ENCODE measurements at places on chromosomes 6 and 20.

- peak; percentile 30 for DNase-seq
Observed at GRCh38 chr20:50366270-50367103, 143.7 kb upstream of the PTPN1 start.

DNA sequence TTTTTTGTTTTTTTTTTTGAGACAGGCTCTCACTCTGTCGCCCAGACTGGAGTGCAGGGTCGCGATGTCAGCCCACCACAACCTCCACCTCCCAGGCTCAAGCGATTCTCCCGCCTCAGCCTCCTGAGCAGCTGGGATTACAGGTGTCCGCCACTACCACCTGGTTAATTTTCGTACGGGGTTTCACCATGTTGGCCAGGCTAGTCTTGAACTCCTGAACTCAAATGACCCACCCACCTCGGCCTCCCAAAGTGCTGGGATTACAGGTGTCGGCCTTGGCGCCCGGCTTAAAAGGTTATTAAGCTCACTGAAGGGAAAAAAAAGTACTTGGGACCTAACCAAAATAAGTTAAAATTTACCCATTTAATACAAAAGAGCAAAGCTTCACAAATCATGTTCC is 1.9 kb downstream of the TCFL5 start:
- no peak for DNase-seq

DNA sequence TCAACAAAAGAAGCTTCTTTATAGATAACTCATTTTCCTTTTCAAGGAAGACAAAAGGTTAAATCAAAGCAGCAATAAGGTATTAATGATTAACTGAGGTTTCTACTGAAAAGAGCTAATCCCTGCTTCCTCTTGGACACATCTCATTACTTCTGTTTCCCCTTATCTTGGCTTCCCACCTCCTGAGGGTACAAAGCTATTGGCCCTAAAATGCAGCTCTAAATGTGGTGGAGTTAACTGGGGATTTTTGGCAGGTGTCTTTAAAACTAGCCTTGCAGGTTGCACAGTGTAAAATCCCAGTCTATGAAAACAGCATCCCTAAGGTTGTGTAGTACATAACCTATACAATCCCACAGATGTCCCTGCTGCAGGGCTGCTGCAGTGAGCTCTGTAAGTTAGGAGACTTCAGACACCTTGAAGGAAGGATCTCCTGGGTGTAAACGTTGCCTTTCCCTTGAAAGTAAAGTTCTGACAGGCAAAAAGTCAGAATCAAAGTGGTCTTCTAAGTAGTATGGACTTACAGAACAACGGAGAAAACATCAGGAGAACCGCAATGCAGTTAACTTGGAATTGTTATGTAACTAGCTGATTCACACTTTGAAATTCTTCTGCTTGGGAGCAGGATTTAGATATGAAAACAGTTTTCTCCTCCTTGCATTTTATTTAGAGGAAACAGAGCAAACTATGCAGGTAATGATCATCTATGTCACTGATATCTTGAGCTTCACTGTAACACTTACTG is 71.7 kb upstream of the TRAF3IP2 start:
- DNase-seq, result no peak

GRCh38 chr6:85680388-85680787 is 37.7 kb upstream of the SYNCRIP start:
- no peak for DNase-seq

DNA sequence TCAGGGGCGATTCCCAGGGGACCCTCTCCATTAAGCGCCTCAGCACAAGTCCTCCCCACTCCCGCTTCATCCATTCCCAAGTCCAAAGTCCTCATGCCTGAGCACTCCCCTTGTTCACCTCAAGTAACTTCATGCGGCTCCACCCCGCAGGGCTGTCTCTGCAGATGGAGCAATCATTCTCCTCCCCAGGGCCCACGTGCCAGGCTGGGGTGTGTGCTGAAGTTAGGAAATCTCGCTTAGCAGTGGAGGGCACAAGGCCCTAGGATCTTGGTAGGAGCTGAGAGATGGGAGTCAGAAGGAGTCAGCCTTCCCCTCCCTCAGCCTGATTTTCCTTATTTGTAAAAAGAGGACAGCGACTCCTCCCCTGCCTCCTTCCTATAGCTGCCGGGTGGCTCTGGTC is 3.5 kb downstream of the TGM3 start:
- no peak for DNase-seq

GRCh38 chr6:111872401-111873177 is 663 bp downstream of the FYN start:
- no peak for DNase-seq

- DNase-seq, result no peak
Observed at GRCh38 chr20:60518022-60518421, 559.8 kb downstream of the CDH26 start.

DNA sequence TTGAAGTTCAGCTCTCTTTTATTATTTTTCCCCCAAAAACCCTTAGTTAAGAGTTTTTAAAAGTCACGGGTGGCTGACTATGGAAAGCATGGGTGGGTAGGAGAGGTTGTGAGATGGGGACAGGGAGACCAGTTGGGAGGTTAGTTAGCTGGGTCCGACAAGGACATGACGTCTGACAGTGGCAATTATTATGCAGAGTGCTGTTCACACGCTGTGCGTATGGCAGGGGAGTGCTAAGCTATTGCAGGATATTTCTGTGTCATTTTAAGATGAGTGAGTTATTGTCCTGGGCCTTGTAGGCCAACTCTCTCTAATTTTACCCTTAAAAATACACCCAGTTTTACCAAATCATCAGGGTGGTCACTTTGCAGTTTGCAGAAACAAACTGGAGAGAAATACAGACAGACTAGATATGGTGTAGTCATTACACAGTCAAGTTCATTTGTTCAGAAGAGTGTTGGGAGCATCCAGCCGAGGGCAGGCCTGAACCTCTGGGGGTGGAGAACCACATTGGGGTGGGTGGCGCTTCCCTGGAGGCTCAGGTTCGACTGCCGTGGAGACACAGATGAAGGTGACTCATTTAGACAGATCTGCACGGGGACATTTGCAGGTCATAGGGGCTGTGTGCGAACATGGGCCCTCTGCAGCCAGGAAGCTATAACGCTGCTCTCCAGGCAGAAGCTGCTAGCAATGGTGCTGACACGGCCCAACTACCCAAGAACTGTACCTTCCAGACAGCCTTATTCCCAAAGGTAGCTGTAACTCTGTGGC is 307.6 kb downstream of the QKI start:
- no peak for DNase-seq

DNA sequence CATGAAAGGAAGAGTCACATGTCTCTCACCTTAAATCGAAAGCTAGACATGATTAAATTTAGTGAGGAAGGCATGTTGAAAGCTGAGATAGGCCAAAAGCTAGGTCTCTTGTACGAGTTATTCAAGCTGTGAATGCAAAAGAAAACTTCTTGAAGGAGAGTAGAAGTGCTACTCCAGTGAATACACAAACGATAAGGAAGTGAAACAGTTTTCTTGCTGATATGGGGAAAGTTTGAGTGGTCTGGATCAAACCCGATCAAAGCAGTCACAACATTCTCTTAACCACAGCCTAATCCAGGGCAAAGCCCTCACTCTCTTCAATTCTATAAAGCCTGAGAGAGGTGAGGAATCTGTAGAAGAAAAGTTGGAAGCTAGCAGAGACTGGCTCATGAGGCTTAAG is 1.9 kb upstream of the TPD52L1 start:
- no peak for DNase-seq

GRCh38 chr6:126548300-126548699 is 208.4 kb downstream of the CENPW start:
- DNase-seq, result no peak

- DNase-seq, result no peak
Observed at GRCh38 chr6:92945799-92946198, 473.6 kb downstream of the EPHA7 start.

GRCh38 chr6:137928286-137928685 is 61.2 kb downstream of the TNFAIP3 start:
- DNase-seq, result no peak

DNA sequence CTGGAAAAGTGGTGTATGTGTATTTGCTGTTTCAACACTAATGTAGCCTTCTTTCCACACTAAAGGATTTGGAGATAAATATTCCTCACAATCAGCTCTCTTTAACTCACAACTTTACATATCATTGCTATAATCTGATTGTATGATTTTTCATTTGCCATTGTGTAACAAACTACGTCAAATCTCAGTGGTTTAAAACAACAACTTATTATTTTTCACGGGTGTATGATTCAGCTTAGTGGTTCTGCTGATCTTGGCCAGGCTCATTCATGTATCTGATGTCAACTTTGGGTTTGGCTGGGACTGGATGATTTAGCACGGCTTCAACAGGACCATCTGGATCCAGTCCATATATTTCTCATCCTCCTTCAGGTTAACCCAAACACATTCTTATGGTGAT is 55.4 kb upstream of the TMX4 start:
- no peak for DNase-seq

- DNase-seq, result no peak
Observed at GRCh38 chr20:11453430-11453829, 464.3 kb upstream of the BTBD3 start.

DNA sequence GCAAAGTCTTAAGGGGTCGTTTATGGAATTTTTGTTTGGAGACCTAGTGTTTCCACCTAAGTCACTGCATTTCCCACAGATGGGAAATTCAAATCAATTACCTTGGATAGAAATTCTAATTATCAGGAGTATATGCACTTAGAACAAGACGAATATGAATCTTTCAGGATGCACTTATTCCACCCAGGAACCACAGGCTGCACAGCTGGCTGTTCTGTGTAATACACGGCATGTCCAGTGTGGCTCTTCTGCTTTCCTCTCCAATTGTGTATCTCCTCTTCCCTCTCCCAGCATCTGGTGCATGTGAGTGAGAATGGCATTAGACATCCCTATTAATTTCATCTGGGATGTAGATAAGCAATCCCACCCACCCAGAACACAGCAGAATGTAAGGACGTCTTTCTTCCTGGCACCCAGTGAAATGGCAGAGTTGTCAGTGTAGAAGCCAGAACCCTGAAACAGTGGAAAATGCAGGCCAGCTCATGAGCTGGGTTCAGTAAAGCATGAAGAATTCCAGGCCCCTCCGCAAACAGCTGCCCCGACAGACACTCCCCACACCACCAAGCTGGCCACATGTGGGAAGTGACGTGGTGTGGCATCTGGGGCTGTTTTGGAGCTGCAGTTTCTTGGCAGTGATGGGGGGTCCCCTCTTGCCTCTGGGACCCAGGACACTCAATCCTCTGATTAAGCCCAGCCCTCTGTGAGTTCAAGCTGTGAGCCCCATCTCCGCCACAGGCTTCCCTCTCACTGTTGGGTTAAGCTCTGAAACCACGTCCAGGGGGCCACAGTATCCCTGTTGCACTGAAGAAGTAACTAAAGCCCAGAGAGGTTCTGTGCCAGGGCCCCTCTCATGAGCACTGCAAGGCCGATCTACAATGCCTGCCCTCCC is 180.1 kb upstream of the CST7 start:
- DNase-seq, result no peak

DNA sequence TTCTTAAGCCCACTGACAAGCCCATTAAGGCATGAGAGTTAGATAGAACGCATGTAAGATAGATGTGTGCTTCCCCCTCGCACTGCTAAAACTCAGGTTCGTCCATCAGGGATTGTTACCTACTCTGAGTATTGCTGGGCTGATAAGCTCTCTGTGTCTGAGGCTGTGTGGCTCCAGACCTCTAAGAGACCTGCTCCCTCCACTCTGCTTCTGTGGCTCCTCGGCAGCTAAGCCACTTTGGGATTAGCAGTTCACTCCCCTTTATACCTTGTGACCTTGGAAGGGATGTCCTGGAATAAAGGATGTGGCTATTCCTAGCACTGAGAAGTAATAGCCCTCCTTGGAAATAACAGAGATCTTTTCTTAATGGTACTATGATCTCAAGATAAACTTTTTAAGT is 164.9 kb downstream of the TMEM242 start:
- DNase-seq, result no peak

DNA sequence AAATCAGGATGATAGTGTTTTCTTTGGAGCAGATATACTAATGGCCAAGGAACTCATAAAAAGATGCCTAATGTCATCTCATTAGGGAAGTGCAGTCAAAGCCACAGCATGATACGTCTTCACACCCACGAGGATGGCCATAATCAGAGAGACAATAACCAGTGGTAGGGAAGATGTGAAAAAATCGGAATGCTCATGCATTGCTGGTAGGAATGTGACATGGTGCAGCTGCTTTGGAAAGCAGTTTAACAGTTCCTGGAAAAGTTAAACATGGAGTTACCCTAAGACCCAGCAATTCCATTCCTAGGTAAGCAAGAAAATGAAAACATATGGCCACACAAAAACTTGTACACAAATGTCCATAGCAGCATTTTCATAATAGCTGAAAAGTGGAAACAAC is 29.9 kb downstream of the BCAS1 start:
- no peak for DNase-seq

DNA sequence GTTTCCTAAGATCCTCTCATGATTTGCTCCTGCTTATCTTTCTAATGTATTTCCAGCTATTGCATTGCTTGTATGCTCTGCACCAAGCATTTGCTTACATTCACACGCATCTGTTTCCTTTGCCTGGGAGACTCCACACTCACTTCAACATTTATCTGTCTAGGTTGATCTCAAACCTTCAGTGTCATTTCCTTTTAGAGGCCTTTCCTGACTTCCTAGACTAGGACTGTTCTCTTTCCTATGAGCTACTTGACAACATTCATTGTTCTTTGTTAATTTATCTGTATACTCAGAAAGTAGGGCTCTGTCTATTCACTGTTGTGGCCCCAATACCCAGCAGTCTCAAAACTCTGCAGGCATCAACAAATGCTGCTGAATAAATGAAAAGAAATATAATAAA is 84.4 kb downstream of the WASF1 start:
- DNase-seq, result no peak

DNA sequence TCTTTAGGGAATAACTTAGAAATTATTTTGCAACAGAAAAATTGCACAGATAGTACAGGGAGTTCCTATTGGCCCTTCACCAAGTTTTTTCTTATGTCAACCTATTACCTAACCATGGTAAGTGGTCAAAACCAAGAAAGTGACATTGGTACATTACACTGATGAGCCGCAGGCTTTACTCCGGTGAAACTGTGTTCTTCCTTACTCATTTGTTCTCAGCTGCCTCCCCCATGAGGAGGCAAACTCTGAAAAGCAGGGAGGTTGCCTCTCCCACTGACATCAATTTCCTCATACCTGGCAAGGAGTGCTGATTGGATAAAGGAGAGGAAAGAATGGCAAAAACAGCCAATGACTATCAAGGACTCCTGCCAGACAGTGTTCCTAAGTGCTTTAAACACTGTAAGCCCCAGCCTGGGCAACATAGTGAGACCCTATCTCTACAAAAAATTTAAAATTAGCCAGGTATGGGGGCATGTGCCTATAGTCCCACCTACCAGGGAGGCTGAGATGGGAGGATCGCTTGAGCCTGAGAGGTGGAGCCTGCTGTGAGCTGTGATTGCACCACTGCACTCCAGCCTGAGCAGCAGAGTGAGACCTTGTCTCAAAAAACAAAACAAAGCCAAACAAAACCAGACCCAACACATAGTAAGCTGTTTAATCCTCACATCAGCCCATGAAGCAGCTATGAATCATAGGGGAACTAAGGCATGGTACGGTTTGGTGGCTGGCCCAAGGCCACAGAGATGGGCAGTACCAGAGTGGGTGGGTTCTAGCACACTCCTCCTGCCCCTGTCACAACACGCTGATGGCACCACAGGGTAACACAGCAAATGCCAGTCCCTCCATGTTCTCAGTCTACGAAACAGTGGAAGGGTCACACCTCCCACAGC is 24.7 kb downstream of the C20orf203 start:
- no peak for DNase-seq
